ENCODE measurements at places on chromosomes 13 and 19.

GRCh38 chr19:45817010-45817724, 2.1 kb upstream of the RSPH6A start:
- peak; percentile 77 for DNase-seq

DNA sequence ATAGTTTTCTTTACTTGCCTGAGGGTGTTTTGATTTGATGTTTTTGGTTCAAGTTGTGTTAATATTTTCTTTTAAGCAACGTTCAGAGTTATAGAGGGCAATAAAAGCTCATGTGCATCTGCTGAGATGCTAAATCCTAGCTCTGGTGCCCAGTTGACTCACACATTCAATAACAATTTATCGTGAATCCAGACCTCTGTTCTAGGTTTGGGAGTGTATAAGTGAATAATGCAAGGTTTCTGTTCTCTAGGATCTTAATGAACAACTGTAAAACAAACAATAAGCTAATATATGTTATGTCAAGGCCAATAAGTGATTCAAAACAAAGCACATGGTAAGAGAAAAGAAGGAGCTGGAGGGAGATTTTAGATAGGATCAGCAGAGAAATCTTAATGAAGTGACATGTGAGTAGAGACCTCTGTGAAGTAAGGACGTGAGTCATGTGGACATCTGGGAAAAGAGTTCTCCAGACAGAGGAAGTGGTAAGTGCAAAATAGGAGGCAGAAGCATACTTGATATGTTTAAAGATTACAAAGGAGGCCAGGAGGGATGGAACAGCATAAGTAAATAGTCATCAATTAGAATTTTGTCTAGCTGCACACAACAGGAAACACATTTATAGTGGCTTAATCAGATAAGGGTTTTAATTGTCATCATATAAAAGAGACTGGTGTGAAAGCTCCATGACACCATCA, 278.5 kb upstream of the HTR2A start:
- DNase-seq, result peak; percentile 74

DNA sequence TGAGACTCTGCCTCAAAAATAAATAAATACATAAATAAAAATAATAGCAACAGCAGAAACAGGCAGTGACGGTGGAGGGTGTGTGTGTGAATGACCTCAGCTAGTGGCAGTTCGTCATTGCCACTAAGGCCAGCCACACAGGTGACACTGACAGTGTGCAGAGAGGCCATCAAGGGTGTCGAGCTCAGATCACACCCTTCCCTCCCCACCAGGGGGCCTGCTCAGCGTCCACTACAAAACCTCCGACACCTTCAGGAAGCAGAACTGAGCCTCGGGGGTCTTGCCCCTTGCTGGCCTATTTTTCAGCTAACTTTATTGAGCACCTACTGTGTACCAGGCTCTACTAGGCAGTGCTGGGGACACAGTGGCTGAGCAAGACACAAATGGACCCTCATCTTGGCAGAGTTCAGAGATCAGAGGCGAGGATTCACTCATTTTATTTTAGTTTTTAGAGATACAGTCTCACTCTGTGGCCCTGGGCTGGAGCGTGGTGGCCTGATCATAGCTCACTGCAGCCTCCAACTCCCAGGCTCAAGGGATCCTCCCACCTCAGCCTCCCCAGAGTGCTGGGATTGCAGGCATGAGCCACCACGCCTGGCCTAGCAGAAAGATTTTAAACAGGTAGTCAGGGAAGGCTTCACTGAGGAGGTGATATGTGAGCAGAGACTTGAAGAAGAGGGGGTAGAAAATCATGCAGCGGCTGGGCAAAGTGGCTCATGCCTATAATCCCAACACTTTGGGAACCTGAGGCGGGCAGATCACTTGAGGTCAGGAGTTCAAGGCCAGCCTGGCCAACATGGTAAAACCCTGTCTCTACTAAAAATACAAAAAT, 30.3 kb upstream of the SEMA6B start:
- DNase-seq, result no peak

DNA sequence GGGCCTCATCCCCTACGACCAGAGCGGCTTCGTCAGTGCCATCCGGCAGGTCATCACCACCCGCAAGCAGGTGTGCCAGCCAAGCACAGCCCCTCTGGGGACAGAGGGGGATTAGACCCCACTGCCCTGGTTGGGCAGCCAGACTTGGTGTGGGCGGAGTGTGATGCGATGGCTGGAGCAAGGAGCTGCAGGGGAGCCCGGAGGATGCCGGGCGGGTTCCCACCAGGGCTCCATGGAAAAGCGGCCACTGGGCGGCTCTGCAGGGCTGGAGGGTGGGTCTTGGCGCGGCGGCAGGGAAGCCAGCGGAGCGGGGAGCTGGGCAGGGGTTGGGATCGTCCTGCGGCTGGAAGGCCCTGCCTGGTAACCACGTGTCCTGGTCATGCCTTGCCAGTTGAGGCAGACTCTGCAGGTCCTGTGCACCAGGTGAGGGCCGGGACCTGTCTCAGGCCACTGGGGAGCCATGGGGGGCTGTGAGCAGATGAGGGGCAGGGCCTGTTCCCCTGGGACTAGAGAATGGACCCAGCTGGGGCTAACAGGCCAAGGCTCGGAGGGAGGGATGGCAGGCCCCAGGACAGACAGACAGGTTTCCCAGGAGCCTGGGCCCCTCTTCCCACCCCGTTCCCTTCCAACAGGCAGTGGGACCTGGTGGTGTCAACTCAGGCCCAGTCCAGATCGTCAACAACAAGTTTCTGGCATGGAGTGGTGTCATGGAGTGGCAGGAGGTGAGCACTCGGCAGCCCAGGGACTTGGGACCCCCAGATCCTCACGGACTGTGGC, 6.3 kb downstream of the PTOV1 start:
- no peak for DNase-seq

- DNase-seq, result no peak
These were observed 8.5 kb upstream of the LSR start for GRCh38 chr19:35240327-35240726.

GRCh38 chr19:40632311-40633036, 31.3 kb downstream of the LTBP4 start:
- no peak for DNase-seq

- no peak for DNase-seq
These were observed 355.6 kb downstream of the SLC7A1 start for GRCh38 chr13:29239653-29240525.

GRCh38 chr19:45591638-45592005, 7.0 kb upstream of the OPA3 start:
- DNase-seq, result no peak

- no peak for DNase-seq
These were observed 343.5 kb upstream of the SPRY2 start for GRCh38 chr13:80684217-80684991.

DNA sequence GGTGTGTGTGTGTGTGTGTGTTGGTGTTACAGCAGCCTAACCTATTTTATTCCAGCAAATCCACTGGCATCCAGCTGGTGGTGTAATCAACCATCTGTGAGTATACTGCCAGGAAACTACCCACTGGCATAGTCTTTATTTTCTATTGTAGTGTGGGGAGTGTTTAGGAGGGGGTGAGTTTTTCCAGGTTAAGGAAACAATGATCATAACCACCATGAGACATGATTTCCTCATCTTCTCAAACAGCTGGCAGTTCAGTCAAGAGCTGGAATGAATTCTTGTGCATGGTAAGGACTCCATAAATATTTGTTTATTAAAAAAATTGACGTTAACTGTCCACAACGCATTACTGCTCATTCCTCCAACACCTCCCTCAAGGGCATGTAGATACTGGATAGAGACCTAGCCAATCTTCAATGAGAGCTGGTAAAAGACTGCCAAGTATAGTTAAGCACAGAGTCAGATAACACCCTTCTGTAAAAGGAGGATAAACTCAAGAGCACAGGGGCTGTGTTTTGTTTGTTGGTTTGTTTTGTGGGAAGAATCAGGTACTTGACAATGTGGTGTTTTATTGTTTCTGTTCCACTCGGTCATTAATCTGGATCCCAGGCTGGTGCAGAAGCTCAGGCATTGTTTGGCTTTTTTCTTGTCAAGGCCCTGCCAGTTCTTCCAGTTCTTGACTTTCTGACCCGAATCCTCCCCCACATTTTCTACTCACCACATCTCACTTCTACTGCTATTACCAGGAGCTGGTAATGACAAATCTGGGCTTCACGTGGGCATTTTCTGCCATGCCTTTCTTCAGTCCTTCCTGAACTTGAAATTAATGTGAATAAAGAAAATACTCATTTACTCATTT, 31.6 kb upstream of the SLC46A3 start:
- DNase-seq, result no peak

DNA sequence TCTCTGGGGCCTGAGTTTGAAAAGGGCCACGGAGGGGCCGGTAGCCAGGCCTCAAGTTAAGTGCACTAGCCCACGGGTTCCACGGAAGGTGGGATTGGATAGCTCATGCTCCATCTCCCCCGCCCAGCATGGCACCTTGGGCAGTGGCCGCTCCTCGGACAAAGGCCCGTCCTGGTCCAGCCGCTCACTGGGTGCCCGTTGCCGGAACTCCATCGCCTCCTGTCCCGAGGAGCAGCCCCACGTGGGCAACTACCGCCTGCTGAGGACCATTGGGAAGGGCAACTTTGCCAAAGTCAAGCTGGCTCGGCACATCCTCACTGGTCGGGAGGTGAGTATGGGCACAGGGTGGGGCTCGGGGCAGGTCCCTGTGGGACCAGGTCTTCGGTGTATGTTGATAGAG, 7.8 kb downstream of the MARK4 start:
- no peak for DNase-seq

DNA sequence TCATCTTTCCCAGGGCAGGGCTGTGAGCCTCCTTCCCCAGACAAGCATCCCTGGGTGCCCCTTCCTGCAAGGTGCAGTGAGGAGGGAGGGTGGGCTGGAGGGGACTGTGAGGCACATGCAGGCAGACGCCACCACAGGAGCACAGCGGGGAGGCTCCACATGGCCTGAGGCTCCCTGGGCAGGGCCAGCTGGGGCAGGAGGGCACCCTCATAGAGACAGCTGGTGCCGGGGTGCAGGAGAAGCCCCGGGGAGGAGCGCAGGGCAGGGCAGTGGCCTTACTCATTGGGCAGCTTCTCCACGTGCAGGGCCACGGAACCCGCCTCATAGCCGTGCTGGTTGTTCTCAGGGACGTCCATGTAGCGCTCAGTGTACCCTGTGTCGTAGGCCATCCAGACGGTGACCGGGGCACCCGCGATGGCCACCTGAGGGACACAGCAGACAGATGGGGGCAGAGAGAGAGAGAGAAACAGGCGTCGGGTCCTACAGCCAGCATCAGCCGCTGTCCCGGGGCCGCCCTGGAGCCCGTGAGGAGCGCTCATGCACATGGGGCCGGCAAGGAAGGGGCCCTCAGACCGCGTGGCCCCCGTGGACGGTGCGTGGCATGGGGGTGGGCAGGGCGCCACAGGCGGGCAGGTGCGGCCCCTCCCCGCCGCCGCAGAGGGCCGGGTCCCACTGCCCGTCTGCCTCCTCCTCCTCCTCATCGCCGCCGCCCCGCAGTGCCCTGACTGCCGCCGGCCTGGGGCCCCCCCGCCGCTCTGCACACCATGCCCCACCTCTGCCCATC, 12.5 kb upstream of the MYDGF start:
- no peak for DNase-seq

DNA sequence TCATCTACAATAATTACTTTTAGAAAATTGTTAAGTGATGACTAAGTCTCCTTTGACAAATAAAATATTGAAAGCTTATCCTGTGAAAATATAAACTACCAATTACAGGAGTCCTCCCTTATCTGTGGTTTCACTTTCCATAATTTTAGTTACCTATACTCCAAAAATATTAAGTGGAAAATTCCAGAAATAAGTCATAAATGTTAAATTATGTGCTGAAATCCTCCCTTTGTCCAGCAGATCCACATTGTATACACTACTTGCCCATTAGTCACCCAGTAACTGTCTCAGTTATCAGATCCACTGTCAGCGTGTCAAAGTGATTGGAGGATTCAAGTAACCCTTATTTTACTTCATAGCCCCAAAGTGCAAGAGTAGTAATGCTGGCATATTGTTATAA, 98.1 kb downstream of the SERP2 start:
- DNase-seq, result peak; percentile 23

DNA sequence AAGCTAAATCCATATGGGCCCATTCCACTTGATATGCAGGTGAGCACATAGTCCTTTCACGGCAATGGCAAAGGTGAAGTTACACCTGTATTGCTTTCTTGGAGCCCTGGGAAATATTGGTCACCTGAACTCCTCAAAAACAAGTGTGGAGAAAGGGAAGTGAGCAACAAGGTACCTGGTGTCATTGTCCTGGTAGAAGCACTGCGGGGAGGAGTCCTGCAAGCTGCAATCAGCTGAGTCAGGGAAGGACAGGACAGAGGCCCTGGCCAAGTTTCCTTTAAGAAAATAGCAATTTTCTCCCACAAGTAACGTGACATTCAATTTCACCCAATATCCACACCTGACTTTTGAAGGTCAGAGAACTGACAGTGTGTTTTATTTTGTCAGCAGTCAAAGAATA, 389.1 kb downstream of the IRS2 start:
- DNase-seq, result no peak

DNA sequence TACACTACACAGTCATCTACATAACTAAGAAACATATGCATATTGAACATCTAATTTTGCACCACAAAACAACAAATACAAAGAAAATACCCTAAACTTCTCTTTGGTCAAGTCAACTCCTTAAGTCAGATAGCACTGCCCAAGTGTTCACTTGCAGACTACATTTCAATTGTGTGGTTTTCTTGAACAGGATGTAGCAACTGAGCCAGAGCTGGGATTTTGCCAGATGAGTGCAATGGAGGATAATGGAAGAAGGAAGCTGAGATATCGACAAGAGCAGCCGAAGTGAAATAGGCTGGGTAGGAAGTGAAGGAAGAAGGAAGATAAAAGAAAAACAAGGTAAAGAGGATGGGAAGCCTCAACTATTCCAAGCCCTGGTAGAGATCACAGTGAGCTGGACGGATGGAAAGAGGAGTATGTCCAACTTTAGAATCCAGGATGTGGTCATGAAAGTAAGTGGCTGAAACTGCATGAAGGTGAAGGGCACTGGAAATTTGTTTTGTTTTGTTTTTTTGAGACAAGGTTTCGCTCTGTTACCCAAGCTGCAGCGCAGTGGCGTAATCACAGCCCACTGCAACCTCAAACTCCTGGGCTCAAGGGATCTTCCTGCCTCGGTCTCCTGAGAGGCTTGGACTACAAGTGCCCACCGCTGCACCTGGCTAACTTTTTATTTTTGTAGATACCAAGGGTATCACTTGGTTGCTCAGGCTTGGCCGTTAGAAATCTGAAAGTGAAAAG, 15.0 kb downstream of the NUFIP1 start:
- DNase-seq, result peak; percentile 19

DNA sequence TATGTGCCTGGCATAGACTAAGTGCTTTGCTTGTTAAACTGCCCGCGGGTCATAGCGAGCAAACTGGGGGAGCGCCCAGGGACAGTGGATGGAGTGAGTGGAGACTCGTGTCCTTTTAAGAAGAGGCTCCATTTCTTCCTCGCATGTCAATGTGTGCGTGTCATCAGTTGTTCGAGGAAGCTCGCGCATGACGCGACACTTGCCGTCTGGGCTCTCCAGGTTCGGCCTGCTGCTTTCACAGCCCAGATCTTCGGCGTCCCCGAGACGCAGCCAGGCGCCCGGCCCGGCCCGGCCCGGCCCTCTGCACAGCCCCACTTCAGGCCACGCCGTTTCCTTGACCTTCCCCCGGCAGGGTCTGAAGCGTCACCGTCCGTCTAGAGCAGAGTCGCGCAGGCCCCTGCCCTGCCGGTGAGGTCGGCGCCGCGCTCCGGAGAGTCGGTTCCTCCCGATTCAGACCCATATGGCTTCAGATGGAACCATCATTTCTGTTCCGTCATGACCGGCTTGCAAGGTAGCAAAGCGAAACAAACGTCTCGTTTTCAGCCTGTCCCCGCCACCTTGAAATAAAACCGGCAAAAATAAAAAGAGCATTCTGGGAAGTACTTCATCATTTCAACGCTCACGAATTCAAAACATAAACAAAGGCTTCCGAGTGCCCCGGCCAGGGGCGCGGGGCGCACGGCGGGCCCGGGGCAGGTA, 599 bp upstream of the ARHGEF7 start:
- DNase-seq, result no peak
